Nucleus accumbens (tissue), 56 donors: ENCODE measurements at places on chromosomes 1 and 21.

- DNase-seq: no peak
Observed at GRCh38 chr1:238778113-238778512, 608.3 kb upstream of the CHRM3 start.

- no peak for DNase-seq
Observed at GRCh38 chr1:115955228-115955627, 21.1 kb upstream of the SLC22A15 start.

DNA sequence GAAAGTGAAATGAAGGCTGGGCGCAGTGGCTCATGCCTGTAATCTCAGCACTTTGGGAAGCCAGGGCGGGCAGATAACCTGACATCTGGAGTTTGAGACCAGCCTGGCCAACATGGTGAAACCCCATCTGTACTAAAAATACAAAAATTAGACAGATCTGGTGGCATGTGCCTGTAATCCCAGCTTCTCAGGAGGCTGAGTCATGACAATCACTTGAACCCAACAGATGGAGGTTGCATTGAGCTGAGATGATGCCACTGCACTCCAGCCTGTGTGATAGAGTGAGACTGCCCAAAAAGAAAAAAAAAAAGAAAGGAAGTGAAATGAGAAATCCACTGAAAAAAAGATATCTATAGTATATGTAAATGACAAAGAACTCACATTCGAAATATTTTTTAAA is 439.9 kb downstream of the DISC1 start:
- no peak for DNase-seq

- no peak for DNase-seq
Observed at GRCh38 chr1:98763488-98764150, 102.1 kb downstream of the SNX7 start.

GRCh38 chr1:169119405-169119804 is 12.9 kb downstream of the ATP1B1 start:
- no peak for DNase-seq

DNA sequence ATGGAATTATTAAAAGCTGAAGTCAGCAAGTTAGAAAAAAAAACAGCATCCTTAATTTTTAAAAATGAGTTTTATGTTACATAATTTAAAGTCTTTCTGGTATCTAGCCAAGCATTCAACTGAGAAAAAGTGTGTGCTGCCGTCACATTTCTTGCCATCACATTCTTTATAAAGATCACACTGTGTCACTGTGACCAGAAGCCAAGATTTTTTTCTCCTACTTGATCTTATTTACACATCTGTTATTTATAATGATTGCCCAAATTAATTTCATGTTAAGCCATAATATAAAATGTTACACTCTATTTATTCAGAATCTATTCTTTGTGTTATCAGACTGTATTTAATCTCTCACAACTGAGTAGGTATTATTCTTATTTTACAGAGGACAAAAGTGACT is 1603.7 kb downstream of the PLA2G4A start:
- DNase-seq: no peak

- DNase-seq: no peak
Observed at GRCh38 chr1:7677815-7678214, 93.3 kb upstream of the VAMP3 start.

DNA sequence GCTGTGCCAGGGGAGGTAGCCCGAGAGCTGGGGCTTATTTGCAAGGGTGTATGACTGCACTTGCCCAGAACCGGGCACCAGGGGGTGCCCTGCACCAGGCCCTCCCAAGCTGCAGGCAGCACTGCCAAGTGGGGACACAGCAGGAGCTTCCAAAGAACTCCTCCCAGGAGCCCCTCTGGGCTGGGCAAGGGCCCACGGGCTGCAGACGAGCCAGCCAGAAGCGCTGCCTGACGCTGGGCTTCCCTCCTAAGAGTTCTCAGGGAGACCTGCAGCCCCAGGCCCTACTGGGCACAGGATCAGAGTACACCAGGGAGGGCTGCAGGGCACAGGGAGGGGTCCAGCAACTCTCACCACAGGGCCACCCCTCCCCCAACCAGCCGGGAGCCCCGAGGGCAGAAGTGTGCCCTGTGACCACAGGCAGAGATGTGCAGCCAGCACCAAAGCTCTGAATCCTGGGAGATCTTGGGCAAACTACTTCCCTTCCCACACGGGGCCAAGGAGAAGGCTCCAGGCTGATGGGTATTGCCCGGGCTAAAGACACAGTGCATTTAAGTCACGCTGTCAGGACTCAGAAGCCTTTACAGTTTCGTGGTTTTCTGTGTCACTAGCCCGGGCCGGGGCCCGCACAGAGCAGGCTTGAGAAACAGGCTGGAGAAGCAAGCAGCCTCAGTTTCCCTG is 63.4 kb downstream of the KCNAB2 start:
- DNase-seq: no peak

DNA sequence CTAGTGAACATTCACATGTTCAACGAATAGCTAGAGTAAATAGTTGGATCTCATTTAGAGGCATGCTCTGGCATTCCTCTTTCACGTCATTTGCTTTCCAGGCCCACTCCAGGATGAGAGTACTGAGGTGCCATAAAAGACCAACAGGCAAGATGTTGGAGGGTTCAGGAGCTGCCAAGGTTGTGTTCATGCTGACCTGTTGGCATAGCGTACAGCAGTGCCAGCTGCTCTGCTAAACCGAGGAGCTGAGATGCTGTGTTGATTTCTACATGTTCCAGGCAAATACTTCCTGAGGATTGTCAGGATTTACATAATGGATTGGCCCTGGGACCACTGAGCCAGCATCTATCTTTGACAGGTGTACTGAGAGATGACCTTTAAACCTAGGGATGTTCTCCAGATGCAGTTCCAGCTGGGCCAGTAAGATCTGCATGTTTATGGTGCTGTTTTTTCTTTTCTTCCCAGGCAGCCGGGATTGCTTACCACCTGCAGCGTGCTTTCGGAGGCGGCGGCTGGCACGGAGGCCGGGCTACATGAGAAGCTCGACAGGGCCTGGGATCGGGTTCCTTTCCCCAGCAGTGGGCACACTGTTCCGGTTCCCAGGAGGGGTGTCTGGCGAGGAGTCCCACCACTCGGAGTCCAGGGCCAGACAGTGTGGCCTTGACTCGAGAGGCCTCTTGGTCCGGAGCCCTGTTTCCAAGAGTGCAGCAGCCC is 66.9 kb downstream of the DISC1 start:
- no peak for DNase-seq

GRCh38 chr21:40902299-40902698 is 55.3 kb upstream of the DSCAM start:
- peak; percentile 18 for DNase-seq

- DNase-seq: no peak
Observed at GRCh38 chr1:6043561-6043960, 2.1 kb upstream of the KCNAB2 start.

GRCh38 chr1:206556750-206557635 is 49.7 kb downstream of the RASSF5 start:
- DNase-seq: peak; percentile 29

DNA sequence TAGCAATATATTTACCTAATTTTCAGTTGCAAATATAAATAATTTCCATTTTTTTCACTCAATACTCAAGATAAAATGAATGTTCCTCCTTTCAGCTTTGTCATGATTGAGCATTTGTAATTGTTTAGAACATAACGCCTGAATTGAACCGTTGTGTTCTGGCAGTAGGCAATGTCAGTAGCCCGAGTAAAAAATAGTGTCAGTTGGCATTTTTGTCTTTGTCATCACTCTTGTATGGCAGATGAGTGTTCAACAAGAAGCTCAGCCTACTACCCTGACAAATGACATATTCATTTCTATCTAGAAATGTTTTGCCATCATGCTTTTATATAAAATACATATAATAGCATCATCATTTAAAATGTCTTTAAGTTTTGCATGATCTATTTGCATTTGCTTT is 691.4 kb upstream of the NCAM2 start:
- no peak for DNase-seq

- DNase-seq: no peak
Observed at GRCh38 chr21:38490411-38491020, 7.8 kb downstream of the ERG start.

DNA sequence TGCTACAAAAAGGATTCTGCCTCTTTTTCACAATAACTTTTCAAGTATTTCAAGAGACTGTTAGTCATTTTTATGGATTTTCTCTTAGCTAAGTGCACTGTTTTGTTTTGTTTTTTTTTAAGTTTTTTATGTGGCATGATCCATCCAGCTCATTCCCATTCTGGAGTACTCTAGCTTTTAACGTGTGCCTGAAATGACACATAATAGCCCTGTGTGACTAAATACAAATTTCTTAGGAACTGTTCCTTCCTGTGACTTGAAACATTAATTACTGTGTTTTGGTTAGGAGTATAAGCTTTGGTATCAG is 143.9 kb downstream of the HS2ST1 start:
- DNase-seq: no peak

- DNase-seq: no peak
Observed at GRCh38 chr1:38677756-38678155, 181.8 kb downstream of the RRAGC start.

- no peak for DNase-seq
Observed at GRCh38 chr1:71312545-71312944, 231.7 kb upstream of the ZRANB2 start.

DNA sequence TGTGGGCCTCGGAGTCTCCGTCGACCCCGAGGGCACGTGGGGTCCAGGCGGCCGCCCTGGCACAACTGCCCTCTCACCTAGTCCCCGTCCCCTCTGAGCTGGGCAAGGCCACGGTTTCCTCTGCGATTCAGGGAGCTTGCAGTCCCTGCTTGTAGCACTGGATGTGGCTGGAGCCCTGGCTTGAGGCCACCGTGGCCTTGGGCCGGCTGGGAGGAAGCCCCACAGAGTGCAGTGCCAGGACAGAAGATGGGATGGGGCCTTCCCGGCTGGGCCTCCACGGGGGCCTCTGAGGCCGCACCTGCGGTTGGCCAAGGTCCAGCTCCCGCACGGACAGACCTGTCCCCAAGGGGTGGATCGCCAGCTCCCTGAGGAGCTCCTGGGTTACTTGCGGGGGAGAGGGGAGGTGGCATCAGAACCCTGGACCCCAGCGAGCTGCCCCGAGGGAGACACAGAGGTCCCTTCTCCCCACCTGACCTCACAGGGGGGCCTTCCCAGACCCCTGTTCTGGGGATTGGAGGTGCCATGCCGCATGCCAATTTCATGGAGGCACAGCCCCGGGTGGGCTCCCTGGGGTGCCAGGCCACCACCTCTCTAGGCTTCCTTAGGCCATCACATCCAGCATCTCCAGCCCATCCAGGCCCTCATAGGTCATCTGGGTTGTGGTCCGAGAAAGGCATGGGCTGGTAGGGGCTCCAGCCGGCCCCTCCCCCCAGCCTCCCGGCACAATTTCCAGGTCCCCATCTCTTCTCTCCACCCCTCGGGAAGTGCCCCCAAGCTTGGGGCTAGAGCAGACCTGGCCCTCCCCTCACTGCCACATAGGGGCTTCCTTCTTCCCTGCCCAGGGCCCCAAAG is 80.8 kb downstream of the MORN1 start:
- DNase-seq: no peak

DNA sequence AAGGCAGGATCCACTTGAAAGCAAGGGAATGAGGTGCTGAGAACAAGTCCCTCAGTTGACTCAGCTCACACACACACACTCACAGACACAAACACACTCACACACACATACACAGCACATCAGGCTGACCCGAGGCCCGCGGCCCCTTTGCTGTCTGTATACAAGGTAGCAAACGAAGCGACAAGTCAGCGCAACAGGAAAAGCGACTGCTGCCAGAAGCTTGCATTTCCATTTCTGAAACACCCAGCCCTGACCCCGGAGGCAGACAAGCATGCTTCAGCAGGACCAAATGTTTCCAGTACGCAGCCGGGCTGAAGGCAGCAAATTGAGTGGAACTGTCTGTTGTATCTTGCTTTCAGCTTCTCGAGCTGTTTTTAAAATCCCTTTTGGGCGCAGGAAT is 501.6 kb downstream of the NPHP4 start:
- DNase-seq: no peak

DNA sequence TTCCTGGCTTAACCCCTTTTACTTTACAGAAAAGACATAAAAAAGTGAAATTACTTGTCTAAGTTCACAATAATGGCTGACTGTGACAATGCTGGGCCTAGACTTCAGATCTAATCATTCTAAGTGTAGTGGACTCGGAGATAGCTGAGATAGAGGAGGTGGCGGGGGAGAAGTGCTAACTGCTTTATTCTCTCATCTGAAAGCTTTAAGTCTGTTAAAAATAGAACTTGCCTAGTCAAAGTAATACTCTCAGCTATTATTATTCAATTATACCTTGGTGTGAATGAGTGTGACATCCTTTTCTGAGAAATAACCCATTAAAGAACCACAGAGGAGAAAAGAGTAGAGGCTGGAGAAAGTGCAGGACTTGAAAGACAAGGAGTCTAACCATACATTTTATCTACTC is 96.1 kb upstream of the OLIG2 start:
- DNase-seq: no peak
